Right cardiac atrium (tissue), 5 donors: ENCODE measurements at places on chromosomes 2 and 18.

- DNase-seq, result no peak
Measured at GRCh38 chr2:190836767-190837166, 43.9 kb upstream of the GLS start.

DNA sequence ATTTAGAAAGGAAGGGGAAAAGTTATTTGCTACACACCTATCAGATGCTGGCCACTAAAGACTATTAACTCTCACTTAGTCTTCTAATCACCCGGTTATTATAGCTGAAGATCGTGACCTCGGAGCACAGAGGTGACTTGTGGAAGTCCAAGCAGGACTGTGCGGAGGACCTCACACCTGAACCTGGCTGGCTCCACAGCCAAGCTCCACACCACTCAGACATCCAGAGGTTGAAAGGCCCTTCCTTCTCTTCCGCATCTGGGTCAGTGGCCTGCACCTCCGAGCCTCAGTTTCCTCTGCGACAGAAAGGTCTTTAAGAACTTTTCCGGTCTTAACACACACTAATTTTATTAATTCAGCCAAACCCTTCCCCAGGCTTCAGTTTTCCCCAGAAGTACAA is 57.9 kb downstream of the TNS1 start:
- no peak for DNase-seq

GRCh38 chr2:223416815-223417610 is 185.1 kb downstream of the SCG2 start:
- peak; percentile 75 for DNase-seq

DNA sequence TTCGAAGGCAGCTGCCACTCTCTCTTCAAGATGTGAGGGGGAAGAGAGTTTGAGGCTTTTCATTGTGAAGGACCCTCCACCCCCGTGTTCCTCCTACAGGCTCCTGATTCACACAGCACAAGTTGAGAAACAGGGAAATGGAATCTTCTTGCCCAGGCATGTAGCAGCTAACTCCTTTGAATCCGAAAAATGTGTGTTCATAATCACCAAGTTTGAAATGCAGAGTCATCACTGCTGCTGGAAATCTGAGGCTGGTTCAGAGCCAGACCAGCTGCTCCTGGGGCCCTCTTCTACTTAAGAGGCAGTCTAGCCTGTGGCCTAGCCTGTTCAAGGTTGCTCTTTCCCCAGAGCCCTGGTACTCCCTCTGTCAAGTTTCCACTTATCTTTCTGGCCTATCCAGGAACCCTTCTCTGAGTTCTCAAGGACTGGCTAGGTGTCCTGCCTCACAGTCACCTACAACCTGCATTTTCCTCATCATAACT is 166.4 kb downstream of the TMEM247 start:
- peak; percentile 65 for DNase-seq

GRCh38 chr2:47096451-47096850 is 58.7 kb downstream of the STPG4 start:
- DNase-seq, result no peak

GRCh38 chr2:12766421-12766879 is 49.7 kb downstream of the TRIB2 start:
- no peak for DNase-seq

- DNase-seq, result no peak
Measured at GRCh38 chr2:2083113-2083758, 247.8 kb downstream of the MYT1L start.

DNA sequence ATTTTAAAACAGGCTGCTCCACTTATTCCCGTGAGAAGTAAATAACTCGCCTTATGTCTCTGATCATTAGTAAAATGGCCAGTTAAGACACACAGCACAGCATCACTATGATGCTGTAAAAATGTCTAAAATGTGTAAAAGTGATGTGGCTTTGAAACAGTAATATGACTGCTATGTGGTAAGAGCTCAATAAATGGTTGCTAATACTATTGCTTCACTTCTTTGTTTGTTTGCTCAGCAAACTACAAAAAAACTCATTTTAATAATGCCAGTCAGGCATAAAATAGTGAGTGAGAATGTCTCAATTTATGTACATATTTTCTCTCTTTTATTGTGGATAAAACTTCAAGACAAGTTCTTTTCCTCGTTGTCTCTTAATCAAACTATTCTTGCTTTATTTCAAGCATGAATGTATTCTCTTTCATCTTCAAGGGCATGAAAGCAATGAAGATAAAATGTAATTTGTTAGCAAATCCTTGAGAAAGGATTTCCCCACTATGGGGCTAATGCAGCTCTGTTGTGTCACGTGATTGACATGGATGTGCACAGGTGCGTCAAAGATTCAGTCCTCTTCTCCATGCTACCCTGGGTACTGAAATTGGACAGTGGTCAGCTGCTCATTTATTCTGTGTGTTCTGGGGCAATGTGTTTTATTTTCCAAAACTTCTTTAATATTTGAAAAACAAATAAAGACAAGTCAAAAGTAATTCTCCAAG is 387.2 kb downstream of the TRIB2 start:
- no peak for DNase-seq

- peak; percentile 91 for DNase-seq
Measured at GRCh38 chr18:2905854-2906703, 59.3 kb downstream of the EMILIN2 start.

DNA sequence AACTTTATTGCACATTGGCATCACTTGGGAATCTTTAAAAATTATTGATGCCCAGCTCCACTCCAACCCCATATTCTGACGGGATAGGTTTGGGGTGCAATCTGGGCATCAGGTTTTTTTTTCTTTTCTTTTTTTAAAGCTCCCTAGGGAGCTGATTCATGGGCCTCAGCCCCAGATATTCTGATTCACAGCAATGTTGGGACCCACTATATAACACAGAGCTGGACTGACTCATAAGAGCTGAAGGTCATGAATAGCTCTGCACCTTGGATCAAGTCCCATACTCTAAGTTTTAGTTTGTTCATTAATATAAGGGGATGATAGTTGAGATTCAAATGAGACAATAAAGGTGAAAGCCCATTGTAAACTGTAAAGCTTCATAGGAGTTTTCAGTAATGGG is 191.1 kb upstream of the REV1 start:
- no peak for DNase-seq

- no peak for DNase-seq
Measured at GRCh38 chr18:77178559-77178958, 46.0 kb upstream of the MBP start.

DNA sequence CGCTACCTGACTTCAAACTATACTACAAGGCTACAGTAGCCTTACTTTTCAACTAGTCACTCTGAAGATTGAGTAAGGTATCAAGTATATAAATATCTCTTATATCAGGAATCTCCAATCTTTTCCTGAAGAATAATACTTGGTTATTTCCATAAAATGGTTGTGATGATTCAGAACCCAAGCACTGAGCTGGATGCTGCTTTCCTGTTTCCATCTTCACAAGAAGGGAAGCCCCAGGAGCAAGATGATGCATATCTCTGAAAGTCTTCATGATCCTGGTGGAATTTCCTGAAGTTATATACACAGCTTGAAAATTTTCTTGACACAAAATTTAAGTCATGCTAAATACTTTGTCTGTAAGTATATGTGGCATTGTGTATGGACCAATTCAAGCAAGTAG is 243.9 kb upstream of the TANK start:
- no peak for DNase-seq

DNA sequence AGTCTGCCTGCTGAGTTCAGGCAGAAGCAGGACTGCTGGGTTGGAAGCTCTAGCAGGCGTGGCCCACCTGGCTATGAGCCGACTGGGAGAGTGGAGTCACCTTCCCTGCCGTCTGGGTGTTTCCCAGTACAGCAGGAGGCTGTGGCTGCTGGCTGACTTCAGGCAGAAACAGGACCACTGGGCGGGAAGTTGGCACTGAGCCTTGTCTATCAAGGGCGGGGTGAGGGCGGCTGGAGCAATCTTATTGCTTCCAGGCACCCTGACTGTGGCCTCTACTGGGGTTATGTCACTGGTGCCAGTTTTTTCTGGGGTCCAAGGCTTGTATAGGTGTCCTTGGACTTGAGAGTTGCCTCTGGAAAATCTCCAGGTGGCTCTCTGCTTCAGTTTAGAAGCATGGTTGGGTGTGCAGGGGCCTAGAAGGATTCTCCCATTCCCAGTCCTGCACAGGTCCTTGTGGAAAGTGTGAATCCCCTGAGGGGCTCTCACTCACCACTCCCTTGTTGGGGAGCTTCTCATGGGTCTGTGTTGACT is 30.5 kb downstream of the LTBP1 start:
- DNase-seq, result peak; percentile 71

DNA sequence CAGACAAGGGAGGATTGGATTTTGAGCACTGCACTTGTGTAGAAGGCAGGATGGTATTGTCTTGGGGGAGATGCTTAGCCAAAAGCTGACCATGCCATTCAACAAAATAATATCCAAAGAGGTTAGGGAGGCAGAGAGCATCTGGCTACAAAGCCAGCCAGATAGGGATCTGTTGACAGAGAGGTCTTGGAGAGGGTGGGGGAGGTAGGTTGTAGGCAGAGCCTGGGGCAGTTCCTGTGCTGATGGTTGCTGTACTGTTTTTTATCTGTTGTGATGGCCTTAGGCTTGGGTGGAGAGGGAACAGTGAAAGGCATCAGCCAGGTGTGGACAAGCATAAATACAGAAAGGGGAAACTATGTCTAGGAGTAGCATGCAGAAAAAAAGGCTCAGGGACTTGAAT is 100.9 kb downstream of the AQP4 start:
- no peak for DNase-seq
